ENCODE measurements at places on chromosomes 2 and 18.

- DNase-seq, result no peak
Observed at GRCh38 chr2:160720098-160720497, 226.5 kb upstream of the RBMS1 start.

- no peak for DNase-seq
Observed at GRCh38 chr2:62972601-62973000, 78.0 kb upstream of the OTX1 start.

GRCh38 chr18:7871560-7872456 is 304.7 kb downstream of the PTPRM start:
- no peak for DNase-seq

DNA sequence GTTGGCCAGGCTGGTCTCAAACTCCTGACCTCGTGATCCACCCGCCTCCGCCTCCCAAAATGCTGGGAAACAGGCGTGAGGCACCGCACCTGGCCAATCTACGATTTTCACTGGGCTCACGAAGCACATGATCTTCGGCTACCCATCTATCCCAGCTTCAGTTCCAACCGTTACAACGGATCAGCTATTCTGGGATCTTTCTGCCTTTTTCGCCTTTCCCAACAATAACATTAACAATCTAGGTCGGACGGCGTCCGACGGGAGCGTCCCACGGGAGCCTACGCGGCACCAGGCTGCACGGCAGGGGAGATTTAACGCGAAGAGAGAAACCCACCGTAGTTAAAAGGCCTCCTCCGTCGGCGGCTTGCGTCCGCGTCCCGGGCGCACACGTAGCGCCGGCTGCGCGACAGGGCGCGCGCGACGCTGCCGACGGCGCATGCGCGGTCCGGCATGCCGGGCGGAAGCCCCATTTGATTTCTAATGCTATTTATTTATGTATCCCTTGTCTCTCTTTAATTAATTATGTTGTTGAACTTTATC is at the start of gene MSL3B:
TSS of gene MSL3B (minus strand) at position 394 of the 540 bp plus-strand sequence.
- DNase-seq, result peak; percentile 50

- DNase-seq, result no peak
Observed at GRCh38 chr2:25939257-25939668, 43.0 kb downstream of the KIF3C start.

- DNase-seq, result no peak
Observed at GRCh38 chr2:50648041-50648700, 383.8 kb downstream of the NRXN1 start.

GRCh38 chr2:222448748-222449181 is 24.4 kb downstream of the SGPP2 start:
- DNase-seq, result no peak

DNA sequence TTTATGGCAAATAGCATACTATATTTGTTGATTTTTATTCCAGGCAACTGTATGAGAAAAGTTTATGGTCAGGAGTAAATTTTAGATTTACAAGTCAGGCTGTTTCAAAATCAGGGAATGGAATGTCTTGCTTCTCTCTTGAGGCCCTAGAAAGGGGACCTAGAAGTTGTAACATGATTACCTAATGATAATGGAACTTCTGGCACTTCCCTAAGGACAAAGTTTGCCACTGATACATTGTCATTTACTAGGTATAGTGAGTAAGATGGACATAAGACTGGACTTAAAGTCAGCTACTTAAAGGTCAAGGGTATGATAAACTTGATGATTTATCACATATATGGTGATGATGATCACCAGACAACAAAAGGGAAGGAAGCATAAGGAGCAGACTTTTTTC is 103.3 kb upstream of the VRK2 start:
- DNase-seq, result no peak

GRCh38 chr2:140307532-140307931 is 1527.3 kb upstream of the NXPH2 start:
- no peak for DNase-seq

DNA sequence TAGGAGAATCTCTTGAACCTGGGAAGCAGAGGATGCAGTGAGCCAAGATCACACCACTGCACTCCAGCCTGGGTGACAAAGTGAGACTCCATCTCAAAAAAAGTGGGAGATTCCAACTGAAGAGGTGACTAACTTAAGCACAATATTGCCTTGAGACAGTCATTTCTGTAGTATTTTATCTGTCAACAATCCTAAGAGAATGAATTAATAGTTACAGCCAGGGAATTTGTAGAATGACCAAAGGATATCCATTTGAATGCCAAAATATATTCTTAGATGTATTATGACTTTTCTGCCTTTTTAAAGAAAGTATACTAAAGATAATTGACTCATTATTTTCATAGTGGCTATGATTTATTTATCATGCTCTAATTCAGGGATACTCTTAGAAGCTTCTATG is 40.7 kb upstream of the CCDC150 start:
- no peak for DNase-seq

DNA sequence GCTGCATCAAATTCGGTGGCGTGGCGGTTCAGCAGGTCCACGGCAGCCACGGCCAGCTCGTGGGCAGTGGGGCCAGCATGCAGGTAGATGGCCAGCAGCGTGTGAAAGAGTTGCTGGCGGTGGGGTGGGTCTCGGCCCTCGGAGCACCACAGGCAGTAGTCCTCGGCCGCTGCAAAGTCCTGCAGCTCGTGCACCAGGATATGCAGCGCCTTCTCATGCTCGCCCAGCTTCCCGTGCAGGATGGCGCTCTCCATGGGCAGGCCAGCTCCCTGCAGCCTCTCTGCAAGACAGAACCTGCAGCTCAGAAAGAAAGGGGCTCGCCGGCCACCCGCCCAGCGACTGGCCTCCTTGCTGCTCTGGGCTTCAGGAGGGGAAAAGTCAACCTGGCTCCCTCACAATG is 27.9 kb downstream of the GPR45 start:
- DNase-seq, result no peak

GRCh38 chr2:161139098-161139987 is 20.9 kb upstream of the TANK start:
- no peak for DNase-seq

GRCh38 chr2:128442053-128442751 is 123.5 kb upstream of the HS6ST1 start:
- no peak for DNase-seq

DNA sequence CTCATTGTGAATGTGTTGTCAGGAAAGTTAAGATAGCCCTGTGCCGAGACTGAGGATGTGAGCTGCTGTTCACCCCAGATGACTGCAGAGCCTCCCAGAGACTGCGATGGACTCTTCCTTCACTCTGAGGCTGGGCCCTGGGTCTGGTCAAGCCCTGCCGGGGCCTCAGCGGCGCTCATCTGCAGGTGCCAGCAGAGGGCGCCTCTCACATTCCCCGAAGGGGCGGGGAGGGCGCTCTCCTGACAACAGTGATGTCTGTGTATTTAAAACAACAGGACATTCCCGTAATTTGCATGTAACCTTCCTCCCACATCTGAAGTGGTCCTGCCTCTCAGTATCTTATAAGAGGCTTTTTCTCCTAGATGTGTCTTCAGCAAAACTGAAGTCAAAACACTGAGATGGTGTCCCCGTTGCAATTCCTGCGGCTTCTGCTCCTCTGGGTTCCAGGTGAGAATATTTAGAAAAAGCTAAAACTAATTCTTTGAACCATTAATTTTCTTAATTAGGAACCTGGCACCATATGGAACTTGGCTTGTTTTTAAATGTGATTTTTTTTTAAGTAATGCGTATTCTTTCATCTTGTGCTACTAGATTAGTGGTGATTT is 1377.9 kb downstream of the RPIA start:
- no peak for DNase-seq

DNA sequence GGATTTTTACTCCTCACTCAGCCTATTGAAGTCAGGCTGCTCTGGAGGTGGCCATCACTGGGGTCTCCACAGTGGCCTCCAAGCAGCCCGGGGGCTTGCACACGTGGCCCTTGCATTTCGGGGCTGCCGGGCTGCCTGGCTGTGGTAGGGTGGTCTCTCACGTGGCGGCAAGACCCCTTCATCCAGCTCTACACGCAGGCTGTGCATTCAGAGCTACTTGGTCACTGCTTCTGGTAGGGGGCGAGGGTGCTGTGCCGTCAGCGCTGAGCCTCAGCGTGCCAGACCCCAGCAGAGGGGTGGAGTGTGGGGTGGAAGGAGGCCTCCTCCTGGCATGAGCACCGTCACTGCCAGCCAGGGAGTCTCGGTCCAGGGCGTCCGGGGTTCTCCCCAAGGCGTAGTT is 80.6 kb downstream of the SH3BP4 start:
- no peak for DNase-seq

- no peak for DNase-seq
Observed at GRCh38 chr18:23267447-23267776, 132.1 kb downstream of the CABLES1 start.

- no peak for DNase-seq
Observed at GRCh38 chr2:156944871-156945270, 312.6 kb upstream of the GALNT5 start.

GRCh38 chr18:59208602-59209125 is 11.3 kb upstream of the GRP start:
- no peak for DNase-seq

GRCh38 chr18:57794951-57795728 is 8.0 kb downstream of the ATP8B1 start:
- DNase-seq, result no peak

DNA sequence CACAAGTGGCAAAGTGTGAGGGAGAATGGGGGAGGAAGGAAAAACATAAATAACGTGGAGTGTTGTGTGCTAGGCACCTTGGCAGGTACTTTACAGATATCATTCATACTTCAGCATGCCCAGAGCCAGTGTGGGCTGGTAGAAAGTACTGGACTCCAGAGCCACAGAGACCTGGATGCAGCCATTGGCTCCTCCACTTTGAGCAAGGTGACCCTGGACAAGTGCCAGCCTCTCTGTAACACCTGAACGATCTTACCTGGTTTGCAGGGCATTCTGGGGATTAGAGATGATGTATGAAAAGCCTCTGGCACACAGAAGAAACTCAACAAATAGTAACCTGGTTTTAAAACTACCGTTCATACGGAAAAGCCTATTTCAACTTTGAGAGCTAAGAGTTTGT is 6.3 kb downstream of the LOXHD1 start:
- no peak for DNase-seq

- no peak for DNase-seq
Observed at GRCh38 chr2:61193670-61194561, 31.9 kb downstream of the C2orf74 start.

- DNase-seq, result no peak
Observed at GRCh38 chr18:58078889-58079573, 35.0 kb downstream of the NEDD4L start.

DNA sequence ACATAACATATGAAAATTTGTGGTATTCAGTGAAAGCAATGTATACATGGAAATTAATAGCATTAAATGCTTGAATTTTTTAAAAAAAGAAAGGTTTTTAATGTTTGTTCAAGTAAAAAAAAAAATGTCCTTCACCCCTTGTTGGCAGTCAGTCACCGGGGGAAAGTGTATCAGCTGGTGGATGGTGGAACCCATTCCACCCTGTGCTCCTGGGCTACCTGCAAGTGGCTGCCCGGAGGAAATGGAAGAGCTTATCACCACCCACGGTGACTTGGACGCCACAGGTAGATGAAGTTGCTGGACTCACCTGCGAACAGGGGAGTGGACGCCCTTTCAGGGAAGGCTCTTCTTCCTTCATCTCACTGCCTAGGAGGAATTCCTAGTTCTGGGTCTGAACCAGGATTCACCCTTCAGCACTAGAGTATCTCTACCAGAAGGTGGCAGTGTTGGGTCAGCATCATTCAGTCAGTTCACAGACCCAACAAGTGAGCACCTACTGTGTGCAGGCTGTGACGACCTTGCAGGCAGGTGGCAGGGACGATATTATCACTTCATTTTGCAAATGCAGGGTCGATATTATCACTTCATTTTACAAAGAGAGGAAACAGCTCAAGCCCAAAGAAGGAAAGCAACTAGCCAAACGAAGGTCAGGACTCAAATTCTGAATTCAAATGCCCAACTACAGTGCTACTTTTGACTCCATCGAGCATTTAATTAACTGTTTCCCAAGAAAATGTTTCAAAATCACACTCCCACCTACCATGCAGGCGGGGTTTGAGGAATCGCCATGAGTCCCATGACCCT is 35.8 kb downstream of the CIB4 start:
- no peak for DNase-seq

- DNase-seq, result no peak
Observed at GRCh38 chr2:29068513-29068912, 5.8 kb downstream of the PCARE start.

- no peak for DNase-seq
Observed at GRCh38 chr2:198441246-198441645, 636.9 kb downstream of the PLCL1 start.
